ENCODE measurements at places on chromosomes 5 and 9.

- no peak for DNase-seq
Measured at GRCh38 chr5:126808521-126808988, 31.6 kb downstream of the LMNB1 start.

GRCh38 chr5:55226934-55227663 lies at the start of gene MCIDAS:
Gene MCIDAS (minus strand): TSS chr5:55227315. CDS start chr5:55227138, 177 bp downstream.
- no peak for DNase-seq

DNA sequence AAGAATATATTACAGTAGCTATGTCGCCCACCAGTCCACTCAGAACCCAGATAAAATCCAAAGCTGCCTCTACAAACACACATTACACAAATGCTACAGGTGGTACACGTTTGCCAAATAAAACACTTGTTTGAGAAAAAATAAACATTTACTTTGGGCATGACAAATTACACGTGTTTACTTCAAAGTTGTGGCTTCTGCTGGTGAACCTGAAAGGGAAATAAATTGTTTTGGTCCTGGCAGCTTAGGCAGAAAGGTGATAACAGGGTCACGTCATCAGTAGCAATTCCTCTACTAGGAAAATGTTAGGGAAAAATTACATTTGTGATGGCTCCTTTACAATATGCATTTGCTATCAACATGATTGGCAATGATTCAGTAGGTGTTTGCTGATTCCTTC lies 497.3 kb upstream of the WWC1 start:
- no peak for DNase-seq

DNA sequence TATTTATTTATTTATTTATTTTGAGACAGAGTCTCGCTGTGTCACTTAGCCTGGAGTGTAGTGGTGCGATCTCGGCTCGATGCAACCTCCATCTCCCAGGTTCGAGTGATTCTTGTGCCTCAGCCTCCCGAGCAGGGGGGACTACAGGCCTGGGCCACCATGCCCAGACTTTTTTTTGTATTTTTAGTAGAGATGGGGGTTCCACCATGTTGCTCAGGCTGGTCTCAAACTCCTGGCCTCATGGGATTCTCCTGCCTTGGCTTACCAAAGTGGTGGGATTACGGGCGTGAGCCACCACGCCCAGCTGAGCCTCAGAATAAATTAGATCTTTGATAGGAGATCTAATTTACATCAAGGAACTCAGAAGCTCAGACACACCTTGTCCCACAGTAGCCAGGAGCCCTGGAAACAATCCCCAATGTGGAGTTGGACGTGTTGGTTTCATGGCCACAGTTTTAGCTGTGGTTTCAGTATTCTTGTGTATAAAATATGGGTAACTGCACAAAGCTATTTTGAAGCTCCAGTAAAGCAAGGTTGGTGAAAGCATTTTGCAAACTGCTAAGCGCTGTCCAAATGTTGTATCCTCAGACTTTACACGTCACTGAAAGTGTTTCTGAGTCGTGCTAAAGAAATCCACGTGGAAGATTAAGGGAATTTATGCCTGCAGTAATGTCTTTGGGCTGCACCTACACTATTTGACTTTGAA lies 3.0 kb upstream of the HNRNPAB start:
- no peak for DNase-seq

GRCh38 chr5:33046091-33046490 lies 335.0 kb downstream of the NPR3 start:
- DNase-seq: no peak

DNA sequence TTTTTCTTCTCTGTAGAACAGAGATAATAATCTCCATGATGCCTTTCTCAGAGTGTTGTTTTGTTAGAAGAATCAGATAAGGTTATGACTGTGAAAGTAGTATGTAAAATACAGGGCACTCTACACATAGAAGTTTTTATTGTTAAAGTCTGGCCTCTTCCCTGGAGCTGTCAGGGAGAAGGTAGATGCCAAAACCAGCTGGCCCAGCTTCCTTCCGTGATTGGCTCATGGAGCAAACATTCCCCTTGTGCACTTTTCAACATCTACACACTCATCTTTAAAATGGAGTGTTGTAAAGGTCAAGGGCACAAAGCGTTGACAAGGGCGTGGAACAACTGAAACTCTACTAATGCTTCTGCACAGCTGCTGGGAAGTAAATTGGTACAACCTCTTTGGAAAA lies 7.4 kb upstream of the RNF183 start:
- DNase-seq: no peak

- DNase-seq: no peak
Measured at GRCh38 chr5:71903808-71904207, 184.7 kb downstream of the CARTPT start.

- no peak for DNase-seq
Measured at GRCh38 chr5:61401726-61402125, 69.7 kb downstream of the ZSWIM6 start.

GRCh38 chr5:170442391-170442790 lies 53.2 kb upstream of the KCNMB1 start:
- DNase-seq: no peak

GRCh38 chr5:139799359-139799758 lies 3.8 kb downstream of the PSD2 start:
- no peak for DNase-seq

- no peak for DNase-seq
Measured at GRCh38 chr9:14670718-14671117, 22.5 kb downstream of the ZDHHC21 start.

DNA sequence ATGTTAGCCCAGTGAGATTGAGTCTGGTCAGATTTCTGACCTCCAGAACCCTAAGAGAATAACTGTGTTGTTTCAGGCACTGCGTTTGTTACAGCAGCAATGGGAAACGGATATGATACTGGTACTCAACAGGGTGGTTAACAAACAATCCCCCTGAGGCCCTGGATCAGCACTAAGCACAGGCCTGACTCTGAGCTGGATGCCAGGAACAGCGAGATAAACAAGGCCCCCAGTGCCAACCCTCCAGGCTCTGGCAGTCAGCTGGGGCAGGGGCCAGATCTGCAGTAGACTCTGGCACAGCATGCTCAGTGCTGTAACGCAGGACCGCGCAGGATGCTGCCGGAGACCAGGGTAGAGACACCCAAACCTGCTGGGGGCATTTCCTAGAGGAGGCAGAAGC lies 22.1 kb downstream of the CPLX2 start:
- DNase-seq: no peak

GRCh38 chr9:92706218-92706940 lies 36.4 kb upstream of the IPPK start:
- DNase-seq: no peak

- DNase-seq: no peak
Measured at GRCh38 chr5:151676314-151676712, 10.4 kb downstream of the SPARC start.

GRCh38 chr9:21684831-21685362 lies 117.5 kb upstream of the MTAP start:
- no peak for DNase-seq

- DNase-seq: no peak
Measured at GRCh38 chr5:55597014-55597981, 62.5 kb upstream of the PLPP1 start.

DNA sequence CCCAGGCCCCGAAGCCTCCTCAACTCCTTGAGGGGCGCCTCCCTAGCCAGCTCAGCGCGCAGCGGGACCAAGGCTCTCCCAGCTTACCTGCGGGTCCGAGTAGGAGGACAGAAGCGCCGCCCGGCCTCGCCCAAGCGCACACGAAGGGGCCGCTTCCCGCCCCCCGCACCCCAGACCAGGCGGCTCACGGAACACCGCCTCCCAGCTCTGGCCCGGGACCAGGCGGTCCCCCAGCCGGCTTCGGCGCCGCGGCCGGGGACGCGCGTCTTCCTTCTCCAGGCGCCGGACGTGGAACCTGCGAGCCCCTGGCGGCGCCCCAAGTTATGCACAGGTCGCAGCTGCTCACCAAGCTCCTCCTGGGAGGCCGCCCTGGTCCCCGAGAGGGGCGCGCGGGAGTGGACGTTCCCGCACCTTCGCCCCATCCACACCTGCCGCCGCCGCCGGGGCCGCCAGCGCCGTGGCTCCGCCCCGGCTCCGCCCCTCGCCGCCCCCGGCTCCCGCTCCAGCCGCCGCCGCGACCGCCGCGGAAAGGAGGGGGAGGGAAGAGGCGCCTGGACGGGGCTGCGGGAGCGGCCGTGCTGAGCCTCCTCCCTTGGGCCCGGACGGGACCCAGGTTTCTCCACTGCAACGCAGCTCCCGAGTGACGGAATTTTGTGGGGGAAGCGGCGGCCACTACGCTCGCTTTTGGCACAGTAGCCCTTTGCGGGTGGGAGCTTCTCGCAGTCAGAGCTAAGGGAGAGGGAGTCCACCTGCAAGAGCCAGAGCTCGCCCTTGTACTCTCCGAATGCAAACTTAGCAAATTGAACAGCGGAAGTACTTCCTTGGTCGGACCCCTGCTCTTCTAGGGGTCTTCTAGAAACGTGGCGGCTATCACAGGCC lies 77.5 kb upstream of the IFNE start:
- DNase-seq: no peak

All from C1 segment of cervical spinal cord (tissue), 14 donors.